Pulmonary artery endothelial cell (primary cell): ENCODE measurements at places on chromosomes 12 and 14. TPM values are rescaled to one million over a fixed set of nuclear protein-coding genes. Genes with fewer than 3 reads are reported as not detected.

GRCh38 chr12:45075587-45076282 lies 24.8 kb upstream of the DBX2 start:
- no peak for DNase-seq

DNA sequence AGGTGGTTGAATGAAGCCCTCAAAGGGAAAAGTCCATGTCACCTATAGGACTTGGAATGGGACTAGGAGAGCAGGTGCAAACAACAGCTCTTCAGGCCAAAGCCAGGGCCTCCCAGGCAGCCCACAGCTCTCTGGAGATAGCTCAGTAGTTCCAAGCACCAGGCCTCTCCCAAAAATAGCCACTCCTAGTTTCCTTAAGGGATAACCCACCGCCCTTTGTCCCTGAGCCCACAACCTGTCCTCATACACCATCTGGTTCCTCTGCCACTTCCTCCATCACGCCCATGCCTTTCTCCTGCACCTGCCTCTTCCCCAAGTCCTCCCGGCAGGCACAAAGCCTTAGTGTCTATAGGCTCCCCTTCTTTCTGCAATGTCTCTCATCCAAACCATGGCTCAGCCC lies 2.1 kb downstream of the RAB15 start:
- no peak for DNase-seq

GRCh38 chr12:108930155-108930554 lies 50.3 kb downstream of the DAO start:
- DNase-seq: peak; percentile 40

GRCh38 chr12:108630481-108631207 lies 3.0 kb downstream of the SELPLG start:
- no peak for DNase-seq

DNA sequence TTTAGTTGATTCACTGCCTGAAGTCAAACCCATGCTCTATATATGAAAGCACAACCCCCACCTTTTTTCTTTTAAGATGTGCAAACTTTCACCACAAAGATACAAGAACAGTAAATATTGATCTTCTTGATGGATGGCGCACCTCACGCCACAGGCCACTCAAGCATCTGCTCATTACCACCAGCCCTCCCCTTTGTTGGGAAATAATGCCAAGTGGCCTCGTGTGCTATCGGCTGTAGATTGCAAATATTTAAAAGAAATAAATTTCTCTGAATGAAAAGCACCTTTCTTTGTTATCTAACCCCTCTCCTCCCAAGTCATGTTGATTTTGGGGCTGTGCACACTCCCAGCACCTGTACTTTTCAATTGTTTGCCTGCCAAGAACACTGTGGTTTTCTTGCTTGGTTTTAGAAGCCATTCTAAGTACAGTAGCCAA lies 122.7 kb downstream of the C12orf42 start:
- DNase-seq: no peak

DNA sequence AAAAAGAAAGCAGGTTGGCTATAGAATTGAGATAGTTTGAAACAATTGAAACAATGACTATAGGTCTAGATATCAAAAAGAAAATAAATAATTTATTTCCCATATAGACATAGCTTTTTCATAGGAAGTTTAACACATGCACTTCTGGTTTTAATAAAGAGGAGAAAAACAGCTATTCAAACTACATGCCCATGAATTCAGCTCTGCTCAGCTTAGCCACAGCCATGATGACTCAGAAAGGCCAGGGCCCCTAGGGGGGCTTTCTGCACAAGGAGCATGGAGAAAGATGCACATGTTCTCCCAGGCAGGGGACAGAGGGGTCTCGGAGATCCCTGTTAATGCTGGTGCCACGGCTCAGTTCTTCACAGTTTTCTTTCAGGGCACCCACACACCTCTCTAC lies 114.0 kb downstream of the GALC start:
- no peak for DNase-seq

- DNase-seq: no peak
These were observed 31.4 kb downstream of the DCP1B start for GRCh38 chr12:1972856-1973317.

The ACOT6 gene
- total RNA-seq: not detected in 2 replicates

DNA sequence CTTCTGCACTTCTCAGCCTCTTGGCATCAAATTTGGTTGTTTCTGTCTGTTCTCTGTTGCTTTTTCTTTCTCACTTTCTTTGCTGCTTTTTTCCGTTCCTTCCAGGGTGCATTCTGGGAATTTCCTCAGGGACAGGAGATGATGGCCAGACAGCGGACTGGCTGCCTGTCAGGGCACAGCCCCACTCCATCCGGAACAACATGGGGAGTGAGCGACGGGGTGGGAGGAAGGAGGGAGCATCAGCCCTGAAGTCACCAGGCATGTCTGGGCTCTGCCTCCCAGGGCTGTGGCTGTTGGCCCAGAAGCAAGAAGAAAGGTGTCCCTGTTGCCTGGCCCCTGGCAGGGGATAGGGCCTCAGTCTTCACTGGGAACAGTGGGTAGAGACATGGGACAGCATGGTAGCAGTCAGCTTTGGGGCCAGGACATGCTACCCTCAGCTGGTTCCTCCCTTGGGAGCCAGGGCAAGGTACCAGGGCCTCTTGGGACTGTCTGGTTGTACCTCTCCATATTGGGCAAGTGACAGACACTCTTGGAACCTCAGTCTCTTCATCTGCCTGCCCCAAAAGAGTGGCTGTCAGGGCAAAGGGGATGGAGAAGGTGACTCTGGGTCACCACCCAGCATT lies 8.6 kb downstream of the PGF start:
- DNase-seq: no peak

The RASSF8 gene
- 100 and 131 TPM in 2 replicates for total RNA-seq

- DNase-seq: no peak
These were observed 9.7 kb downstream of the MOK start for GRCh38 chr14:102295270-102295669.

- no peak for DNase-seq
These were observed 33.6 kb upstream of the HIF1A start for GRCh38 chr14:61661471-61662400.

DNA sequence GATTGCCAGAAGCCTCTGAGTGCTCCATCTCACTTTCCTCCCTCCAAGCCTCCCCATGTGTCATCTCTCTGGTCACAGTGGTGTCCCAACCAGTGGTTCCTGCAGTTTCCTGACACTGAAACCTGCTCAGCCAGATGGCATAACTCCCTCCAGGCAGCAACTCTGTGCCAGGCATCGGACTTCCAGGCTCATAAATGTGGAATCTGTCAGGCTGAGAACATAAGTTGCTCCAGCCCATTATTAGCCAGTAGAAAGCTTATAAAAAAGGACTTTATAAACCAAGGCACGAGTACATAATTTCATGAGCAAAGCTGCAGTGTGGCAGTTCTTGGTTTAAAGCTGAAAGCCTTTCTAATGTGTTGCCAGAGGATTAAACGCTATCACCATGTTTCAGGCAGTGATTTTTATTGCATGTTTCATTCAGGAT lies 194.3 kb downstream of the DACT1 start:
- DNase-seq: no peak

- no peak for DNase-seq
These were observed 77.7 kb downstream of the ETNK1 start for GRCh38 chr12:22702690-22703089.

The NUDT4 gene
- 137 and 149 TPM in 2 replicates for total RNA-seq

The SLC25A29 gene
- total RNA-seq: 36.1 and 52.6 TPM in 2 replicates

DNA sequence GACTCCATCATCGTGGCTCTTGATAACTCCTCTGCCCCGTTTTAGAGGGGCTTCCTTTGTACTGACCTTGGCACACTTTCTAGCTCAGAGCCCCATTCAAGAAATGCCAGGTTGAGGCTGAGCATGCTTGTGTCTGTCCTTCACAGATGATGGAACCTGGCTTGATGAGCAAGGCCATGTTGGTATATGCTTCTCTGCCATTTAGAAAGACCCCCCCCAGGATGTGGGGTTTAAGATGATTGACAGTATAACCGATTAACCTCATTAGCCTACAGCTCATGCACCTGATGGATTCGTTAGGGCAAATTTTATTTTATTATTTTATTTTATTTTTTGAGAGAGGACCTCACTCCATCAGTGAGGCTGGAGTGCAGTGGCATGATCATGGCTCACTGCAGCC lies 21.0 kb downstream of the BATF start:
- no peak for DNase-seq

- DNase-seq: no peak
These were observed 43.0 kb downstream of the NCOR2 start for GRCh38 chr12:124524231-124524925.

DNA sequence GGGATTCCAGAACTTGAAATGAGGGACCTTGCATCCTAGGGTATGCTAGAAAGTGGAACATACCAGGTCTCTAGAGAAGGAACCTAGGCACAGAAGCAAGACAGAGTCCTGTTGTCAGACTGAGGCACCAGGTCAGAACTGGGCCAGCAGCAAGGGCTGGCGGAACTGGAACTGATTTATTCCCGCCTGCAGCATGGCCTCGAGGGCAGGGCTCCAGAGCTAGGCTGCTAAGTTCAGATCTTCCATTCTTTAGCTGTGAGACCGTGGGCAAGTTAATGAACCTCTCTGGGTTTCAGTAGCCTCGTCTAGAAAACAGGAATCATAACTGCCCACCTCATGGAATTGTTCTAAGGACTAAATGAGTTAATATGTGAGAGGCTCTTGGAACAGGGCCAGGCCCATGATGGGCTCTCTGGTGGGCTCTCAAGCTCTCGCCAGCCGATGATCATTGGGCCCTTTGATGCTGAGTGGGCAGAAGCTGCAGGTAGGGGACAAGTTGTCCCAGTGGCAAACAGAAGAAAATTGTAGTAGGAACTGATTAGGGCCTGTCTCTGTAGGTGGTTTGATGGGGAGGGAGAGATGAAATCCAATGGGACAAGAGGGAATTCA lies 199.8 kb downstream of the ZFP36L1 start:
- DNase-seq: no peak

DNA sequence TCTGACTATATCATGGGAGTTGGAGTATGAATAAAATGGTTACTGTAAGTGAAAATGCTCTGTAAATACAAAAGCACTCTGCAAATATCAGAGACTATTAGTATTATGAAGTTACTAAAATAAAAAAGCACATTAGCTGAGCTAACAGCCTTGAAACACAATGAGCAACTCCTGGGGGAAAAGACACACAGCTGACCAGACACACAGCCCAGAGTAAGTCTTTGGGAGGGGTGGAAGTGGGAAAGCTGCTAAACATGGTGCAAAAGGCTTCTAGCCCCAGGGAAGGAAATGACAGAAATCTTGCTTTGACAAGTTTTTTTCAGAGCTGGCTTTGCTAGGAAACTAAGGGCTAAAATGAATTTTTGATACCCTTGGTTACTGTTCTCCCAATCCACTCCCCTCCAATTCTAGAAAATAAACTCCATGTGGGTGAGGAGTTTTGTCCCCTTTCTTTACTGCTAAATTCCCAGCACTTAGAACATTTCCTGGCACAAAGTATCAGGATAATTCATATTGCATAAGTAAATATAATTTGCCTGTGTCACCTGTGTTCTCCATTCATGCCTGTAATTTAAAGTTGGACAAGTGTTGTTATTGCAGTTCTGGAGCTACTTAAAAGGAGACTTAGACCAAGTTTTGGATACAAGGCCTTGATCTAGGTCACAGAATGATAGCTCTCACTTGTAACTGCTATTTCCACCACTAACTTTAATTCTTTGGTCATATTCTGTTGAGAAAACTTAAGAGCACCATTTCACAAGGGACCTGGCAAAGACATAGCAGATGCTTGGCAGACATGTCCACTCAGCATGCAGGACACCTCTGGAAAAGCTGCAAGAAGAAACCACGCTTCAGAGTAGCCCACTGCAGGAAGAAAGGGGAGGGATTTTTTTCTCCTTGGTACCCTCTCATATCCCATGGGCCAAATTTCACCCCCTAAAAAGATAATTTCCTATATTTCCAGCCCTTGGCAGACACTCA lies 19.0 kb upstream of the RAB3IP start:
- no peak for DNase-seq

GRCh38 chr12:69007855-69008351 lies 74.9 kb upstream of the CPM start:
- no peak for DNase-seq

DNA sequence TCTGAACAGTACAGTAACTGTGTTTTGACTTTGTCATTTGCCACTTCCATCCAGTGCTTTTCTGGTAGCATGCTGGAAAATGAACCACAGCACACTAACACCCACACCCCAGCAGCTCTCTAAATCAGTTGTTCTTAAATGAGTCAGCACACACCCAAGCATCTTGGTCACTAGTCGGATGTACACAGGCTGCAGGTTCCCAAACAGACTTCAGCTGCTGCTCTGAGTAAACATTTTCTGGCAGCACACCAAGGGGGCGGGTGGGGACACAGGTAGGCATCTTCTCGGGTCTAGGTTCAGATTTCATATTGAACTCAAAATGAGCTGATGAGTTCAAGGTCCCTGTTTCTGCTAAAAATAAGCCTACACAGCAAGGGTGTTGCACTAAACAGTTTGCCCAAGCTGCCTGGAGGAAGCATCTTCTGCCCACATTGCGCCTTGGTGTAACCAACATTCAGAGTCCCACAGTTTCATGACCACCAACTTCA lies 39.8 kb downstream of the IFNG start:
- DNase-seq: no peak

DNA sequence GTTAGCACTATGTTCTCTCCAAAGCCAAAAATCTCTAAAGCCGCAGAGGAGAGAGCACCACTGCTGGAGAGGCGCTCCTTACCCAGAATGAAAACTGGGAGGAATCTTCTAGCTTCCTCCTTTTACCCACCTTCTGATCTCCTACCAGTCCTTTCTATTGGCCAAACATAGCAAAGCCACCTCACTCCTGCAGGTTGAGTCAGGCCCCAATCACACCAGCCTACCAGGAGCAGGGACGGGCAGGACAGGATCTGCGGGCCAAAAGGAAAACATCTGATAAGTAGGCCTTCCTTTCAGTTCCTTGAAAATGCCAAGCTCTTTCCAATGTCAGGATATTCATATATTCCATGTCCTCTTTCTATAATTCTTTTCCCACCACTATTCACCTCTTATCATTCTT lies 197.7 kb upstream of the CNOT2 start:
- DNase-seq: no peak

The COQ5 gene
- 33.6 and 40.8 TPM in 2 replicates for total RNA-seq

The NPFF gene
- total RNA-seq: not detected in 2 replicates

DNA sequence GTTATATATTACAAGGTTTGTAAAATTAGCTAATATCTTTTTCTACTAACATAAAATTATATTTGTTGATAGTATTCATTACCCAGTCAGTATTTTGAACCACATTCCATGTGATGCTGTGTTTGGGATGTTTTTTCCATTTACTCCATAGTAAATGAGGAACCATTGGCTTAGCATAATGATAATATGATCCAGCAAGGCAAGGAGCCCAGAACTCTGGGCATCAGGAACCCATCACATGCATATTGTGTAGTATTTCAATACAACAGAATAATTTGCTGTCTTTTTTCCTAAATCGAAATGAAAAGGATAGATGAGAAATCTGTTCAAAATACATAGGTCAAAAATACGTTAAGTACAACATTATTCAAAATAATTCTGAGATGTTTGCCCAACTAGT lies 48.7 kb upstream of the GARIN2 start:
- no peak for DNase-seq

- no peak for DNase-seq
These were observed 25.1 kb upstream of the ATP2B1 start for GRCh38 chr12:89733579-89734201.

- DNase-seq: no peak
These were observed 129.2 kb upstream of the RFLNA start for GRCh38 chr12:124165695-124166094.
